ENCODE measurements at places on chromosomes 16 and 17.
A peak's percentile ranks its signal among the peaks of the same experiment; 100 is the strongest.

DNA sequence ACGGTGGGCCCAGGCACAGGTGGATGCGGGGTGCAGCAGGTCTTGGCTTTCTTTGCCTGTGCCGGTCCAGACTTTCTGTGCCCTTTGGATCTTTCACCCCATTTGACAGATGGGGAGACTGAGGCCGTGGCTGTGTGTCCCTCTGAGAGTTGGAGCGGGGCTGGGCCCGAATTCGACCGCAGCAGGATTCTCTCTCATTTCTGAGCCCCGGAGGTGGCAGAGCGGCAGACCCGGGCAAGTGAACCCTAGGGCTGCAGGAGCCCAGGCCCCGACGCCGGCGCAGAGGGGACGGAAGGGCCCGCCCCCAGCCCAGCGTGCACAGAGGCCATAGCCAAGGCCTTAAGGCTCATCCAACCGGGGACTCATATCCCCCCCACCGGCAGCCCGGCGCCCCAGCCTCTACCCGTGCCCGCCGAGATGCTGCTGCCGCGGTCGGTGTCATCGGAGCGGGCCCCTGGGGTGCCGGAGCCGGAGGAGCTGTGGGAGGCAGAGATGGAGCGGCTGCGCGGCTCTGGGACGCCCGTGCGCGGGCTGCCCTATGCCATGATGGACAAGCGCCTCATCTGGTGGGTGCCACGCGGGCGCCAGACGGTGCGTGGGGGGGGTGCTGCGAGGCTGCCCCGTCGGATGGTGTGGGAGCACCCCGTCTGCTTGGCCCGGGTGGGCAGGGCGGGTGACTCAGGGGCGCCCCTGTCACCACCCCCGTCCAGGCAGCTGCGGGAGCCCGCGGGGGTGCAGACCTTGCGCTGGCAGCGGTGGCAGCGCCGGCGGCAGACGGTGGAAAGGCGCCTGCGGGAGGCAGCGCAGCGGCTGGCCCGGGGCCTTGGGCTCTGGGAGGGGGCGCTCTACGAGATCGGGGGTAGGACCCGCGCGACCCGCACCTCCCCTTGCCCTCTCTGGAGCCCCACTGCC lies 857 bp downstream of the TMC8 start:
- peak; percentile 46 for DNase-seq

GRCh38 chr17:21370430-21370829 lies 5.7 kb upstream of the KCNJ12 start:
- DNase-seq, result no peak

DNA sequence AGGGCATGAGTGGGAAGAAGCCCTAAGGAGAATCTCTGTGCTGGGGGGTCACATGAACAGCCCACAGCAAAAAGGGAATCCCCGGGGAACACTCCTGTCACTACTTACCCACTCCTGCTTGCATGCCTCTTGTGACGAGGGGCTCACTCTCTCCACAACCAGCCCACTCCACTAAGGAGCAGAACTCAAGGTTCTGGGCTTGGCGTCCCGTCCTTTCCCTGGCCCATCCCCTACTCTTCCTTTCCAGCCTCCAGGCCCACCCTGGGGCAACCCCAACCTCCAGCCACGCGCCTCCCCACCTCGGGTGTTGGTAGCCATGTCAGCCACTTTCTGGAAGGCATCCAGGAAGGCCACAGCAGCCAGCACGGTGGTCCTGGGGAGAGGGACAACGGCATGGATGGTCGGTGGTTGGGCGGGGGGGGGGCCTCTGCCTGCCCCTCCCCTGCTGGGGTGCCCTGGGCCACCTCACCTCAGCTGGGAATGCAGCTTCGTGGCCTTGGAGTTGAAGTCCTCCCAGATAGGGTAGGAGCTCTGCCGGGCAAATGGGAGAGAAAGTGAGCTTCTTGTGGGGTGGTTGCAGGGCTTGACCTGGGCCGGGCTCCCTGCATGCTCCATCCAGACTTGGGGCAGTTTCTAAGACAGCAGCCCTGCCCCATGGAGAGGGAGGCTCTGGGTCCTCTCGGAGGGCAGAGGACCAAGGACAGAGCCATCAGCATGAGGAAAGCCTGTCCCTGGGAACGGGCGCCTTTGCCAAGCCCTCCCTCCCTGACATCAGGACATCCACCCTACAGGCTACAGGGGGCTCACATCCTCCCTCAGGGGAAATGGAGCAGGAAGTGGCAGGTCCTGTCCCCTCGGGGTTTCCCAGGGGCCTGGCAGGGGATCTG lies 5.1 kb downstream of the MTSS2 start:
- no peak for DNase-seq

GRCh38 chr16:17476414-17477259 lies 5.9 kb upstream of the XYLT1 start:
- peak; percentile 58 for DNase-seq

GRCh38 chr17:38693700-38694329 lies 11.3 kb upstream of the MLLT6 start:
- DNase-seq, result no peak

DNA sequence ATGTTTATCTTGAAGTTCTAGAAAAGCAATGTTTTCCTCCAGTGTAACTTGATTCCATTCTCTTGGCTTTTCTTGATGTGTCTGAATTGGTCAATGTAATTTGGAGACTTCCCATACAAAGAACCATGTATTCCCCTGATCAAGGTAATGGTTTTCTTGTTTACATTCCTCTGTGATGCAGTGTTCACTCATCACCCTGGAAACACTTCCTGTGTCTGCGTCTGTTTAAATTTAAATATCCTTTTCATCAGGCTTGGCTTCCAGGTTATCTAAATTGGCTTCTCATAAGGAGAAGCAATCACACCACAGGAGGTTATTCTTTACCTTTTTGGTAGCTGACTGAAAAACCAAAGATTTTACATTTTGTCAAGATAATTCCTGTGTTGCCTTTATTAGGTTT lies 237.3 kb upstream of the WSCD1 start:
- DNase-seq, result peak; percentile 3

- no peak for DNase-seq
Observed at GRCh38 chr16:970386-970765, 408 bp downstream of the LMF1 start.

GRCh38 chr17:1764284-1764683 lies 2.4 kb downstream of the SERPINF1 start:
- DNase-seq, result peak; percentile 56

GRCh38 chr16:21233521-21234150 lies at the start of gene ANKS4B:
TSS of gene ANKS4B (plus strand) at chr16:21233699. CDS start at chr16:21233738, 39 bp downstream.
- no peak for DNase-seq

DNA sequence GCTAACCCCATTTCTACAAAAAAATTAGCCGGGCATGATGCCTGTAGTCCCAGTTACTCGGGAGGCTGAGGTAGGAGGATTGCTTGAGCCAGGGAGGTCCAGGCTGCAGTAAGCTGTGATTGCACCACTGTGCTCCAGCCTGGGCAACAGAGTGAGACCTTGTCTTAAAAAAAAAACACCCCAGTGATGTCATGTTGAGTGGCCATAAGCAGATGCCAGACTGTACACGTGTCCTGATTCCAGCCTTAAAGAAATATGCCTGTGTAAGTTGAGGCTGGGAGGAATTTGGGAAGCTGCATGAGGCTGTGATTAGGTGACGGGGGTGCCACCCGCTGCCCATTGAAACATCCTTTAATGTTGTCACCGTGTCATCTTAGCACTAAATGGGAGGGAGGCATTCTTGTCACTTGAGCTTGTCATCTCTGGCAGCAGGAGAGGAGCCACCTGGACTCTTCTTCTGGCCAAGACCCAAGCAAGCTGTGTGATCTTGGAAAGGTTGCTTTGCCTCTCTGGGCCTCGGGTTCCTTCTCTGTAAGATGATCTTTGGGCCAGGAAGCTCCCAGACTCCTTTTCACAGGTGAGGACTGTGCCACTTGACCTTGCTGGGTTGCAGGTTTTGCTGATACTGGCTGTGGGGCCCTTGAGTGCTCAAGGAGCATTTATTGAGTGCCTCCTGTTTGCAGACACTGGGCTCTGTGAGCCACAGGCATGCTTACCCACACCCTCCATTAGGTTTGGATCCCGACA lies 98.3 kb upstream of the CIBAR2 start:
- no peak for DNase-seq

DNA sequence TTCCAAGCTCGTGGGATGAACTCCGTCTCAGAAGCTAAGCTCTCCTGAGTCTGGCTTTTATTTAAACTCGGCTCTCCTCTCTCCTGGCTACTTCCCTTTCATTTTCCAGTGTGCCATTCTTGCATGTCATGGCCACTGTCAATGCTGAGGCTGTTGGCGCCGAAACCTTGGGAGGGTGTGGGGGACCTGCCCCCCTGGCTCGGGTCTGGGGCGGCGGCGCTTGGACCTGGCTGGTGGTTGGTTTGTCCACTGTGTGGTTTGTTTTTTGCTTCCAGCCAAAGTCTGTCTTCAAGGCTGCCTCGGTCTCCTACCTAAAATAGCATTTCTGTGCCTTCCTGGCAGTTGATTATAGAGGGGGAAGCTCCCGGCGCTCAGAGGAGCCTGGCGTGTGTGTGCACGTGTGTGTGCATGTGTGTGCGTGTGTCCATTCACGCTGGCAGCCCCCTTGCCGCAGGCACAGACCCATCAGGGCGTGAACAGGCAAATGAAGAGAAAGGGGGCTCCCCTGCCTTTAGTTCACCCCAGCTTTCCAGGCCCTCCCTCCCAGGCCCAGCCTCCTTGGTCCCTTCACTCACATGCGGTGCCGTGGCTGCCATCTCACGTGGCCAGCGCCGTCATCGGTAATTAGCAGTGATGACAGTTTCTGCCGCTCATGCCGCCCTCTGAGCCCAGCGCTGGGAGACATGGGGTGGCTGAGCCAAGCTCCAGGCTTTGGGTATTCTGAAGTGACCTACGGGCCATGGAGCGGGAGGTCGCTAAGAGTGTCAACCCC lies 179.9 kb downstream of the SEC14L1 start:
- DNase-seq, result no peak

DNA sequence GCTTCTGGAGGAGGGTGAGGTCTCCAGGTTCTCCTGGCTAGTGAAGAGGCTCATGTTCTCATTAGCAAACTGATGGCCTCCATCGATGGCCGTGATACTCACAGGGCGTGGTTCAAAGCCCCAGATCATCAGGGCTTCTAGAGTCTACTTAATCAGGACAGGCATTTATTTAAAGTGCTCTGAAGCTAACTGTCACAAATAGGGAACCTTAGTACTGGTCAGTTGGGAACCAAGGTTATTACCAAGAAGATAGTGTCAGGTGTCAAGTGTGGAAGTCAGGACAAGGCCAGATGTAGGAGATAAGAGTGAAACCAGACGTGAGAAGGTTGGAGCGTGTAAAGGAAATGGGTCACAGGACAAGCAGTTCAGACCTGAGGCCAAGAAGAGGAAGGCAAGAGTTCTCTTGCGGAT lies 56.9 kb downstream of the PIGL start:
- no peak for DNase-seq

GRCh38 chr16:67105246-67105645 lies 4.5 kb upstream of the PHAF1 start:
- DNase-seq, result no peak

DNA sequence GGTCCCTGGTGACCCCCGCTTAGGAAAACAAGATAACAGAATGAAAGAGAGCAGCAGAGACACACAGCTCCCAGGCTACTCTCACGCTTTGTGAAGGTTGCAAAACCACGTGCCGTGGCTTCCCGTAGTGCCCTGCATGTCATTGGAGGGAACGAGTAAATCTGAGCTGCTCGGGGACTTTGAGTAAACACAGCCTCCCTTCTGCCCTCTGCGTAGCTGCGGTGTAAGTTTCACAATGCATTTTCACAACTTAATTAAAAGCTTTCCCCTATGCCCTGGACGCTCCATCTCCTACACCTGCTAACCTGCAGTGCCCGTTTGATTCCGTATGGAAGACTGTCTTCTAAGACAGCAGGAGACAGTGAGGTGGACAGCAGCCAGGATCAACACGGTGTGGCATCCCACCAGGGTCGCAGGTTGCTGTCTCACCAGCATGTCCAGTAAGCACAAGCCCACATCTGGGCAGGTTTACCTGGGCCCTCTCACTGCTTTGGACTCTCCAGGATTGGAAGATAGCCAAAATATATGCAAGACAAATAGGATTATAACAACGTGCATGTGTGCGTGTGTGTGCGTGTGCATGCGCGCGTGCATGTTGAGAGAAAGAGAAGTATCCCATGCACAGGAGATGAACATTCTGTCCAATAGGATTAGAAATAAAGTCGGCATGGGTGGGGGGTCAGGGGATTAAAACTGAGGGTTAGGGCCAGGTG lies 116.4 kb upstream of the RCVRN start:
- DNase-seq, result no peak

DNA sequence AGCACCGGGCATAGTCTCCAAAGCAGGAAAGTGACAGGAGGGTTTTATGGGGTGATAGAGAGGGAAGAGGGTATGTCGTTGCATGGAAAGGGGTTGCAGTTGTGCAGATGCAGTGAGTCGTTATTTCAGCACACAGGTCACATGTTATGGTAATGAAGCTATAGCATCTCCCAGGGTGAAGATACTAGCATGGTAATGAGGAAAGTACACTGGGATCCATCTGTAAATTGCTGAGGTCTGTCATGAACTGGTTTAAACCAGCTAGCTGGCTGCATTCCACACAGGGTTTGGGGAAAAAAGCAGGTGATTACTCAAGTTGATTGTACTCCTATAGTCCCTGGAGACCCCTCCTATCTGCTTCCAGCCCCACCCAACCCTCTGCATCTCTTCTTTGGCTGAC lies 11.7 kb downstream of the COX11 start:
- no peak for DNase-seq

GRCh38 chr16:85127379-85127723 lies 15.1 kb upstream of the CIBAR2 start:
- no peak for DNase-seq

DNA sequence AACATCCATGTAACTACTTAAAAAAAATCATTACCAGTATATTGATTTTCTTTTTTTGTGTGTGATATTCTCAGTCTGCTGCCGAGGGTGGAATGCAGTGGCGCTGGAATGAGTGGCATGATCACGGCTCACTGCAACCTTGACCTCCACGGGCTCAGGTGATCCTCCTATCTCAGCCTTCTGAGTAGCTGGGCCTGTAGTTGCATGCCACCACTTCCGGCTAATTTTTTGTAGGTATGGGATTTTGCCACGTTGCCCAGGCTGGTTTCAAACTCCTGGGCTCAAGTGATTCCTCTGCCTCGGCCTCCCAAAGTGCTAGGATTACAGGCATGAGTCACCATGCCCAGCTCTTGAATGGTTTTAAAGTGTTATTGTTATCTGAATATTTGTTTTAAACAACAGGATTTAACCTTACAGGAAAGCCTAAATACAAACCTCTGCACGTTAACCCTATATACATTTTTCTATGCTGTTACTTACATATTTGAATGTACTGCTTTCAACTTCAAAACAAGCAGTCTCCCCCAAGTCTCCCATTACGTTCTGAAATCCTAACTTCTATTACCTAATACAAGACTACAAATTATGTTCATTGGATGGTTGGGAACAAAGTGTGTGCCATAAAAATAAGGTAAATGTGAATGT lies 61.7 kb downstream of the KPNA2 start:
- no peak for DNase-seq

GRCh38 chr16:51359141-51359955 lies 208.3 kb upstream of the SALL1 start:
- DNase-seq, result no peak

- DNase-seq, result peak; percentile 66
Observed at GRCh38 chr17:65557349-65558310, 3.8 kb downstream of the AXIN2 start.

Data from CD4-positive, alpha-beta T cell treated with Interleukin-15 for 4 hours (primary cell).